ENCODE measurements at places on chromosomes 3 and 15.

DNA sequence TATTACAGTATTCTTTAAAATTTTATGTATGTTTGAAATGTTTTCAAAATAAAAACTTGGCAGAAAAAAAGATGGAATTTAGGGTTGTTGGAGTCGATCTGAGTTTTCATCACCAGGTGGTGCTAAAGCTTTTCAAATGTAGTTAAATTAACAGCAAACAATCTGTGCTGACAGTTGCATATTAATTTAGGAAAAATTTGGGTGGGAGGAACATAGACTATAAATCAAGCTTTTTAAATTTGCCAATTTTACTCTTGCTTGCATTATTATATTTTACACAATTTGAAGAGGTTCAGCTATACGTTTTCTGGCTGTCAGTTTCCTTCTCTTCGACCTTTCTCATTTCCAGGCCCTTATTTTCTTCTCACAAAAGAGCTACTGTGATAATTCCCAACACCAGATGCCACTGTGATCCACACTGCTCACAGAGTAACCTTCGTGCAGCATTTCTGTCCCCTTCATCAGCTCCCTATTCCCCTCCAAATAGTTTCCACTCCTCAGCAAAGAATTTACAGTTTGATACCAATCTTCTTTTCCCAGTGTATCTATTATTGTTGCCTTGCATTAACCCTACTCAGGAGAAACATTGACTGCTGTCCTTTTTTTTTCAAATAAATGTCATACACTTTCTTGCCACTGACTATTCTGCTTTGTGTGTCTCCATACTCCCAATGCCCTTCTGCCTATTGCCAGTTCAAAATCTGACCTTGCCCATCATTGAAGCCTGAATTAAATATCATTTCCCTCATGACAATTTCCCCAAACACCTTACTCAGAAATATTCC is 53.4 kb upstream of the EIF5A2 start:
- DNase-seq: peak; percentile 53

DNA sequence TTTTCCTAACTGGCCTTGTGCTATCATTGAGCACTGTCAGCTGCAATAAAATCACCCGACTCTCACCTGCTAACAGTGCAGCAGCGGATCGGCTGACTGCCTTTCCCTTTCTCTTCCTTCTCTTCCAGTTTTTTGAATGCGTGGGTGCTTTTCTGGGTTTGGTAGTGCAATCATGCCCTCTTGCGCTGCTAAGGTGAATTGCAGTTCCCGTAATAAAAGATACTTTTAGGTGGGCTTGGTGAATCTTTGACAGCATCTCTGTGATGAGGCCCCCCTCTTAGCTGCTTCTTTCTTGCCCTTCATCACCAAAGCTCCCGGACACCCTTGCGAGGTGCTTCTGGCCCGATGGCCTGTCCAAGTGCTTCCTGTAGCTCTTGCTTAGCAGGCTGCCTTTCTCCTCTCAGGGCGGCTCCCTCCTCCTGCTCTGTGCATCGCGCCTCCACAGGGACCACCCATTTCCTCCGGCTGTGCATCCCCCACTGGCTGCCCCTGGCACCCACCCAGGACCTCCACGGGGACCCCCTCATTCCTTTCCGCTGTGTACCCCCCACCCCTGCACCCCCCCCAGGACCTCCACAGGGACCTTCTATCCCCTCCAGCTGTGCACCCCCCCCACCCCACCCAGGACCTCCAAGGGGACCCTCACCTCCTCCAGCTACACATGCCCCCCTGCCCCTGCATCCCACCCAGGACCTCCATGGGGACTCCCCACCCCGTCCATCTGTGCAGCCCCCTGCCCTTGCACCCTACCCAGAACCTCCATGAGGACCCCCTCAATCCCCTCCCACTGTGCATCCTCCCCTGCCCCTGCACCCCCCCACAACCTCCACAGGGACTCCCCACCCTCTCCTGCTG is 50.8 kb upstream of the RPL32 start:
- DNase-seq: no peak

DNA sequence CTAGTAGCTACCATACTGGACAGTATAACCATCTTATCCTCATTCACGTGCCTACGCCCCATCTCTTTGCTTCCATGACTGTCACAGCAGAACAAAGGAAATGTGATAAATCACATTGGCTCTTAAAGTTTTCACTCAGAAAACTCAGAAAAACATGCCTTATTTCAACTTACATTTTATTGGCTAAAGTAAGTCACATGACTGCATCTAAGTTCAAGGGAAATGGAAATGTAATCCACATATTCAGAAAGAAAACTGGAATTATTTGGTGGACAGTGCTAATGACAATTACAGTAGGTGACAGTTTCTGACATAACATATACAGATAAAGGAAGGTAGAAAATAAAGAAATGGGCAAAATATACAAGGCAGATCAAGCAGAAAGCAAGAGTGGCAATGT is 37.4 kb upstream of the VILL start:
- DNase-seq: no peak

DNA sequence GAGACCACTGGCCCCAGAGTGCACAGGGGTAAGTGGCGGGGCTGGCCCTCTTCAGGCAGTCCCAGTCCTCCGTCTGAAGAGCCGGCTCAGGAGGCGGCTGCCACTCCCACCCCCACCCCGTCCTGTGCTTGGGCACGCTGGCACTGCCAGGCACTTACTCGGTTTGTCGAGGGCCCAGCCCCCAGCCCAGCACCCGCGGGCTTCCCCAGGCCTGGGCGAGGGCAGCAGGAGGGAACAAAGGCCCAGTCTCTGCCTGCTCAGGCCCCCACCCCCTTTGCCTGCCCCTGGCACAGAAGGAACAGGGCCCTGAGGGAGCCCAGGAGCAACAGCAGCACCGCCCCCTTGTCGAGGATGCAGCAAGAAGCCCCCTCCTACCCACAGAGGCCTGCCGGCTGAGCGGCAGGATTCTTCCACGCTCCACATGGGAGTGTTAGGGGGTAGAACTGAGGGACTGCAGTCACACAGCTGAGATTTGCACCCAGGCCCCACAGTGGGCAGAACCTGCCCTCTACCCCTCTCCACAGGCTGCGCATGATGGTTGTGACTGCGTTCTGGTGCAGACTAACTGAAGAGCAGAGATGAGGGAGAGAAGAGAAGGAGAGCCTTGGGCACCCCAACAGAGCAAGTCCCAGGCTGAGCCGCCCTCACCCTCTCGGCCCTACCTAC is 8.9 kb downstream of the DUSP7 start:
- DNase-seq: no peak

GRCh38 chr15:85116925-85117646 is 135.4 kb downstream of the PDE8A start:
- no peak for DNase-seq

DNA sequence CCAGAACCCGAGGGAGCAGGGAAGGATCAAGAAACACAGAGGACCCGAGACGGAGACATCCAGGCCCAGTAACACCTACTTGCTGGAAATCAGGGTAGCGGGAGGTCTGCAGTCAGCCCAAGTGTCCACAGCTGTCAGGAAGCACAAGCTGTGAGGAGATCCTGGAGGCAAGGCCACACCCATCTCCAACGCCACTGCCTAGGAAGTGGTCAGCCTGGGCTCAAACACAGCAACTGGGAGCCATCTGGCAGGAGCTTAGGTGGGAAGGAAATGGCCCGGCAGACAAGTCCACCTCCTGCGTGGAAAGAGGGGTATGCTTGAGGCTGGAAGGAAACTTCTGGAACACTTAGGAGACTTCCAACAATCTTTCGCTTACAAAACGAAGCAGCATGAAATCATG is 407.1 kb downstream of the VPS13C start:
- DNase-seq: no peak

- no peak for DNase-seq
Observed at GRCh38 chr3:173652093-173652492, 254.5 kb downstream of the NLGN1 start.

GRCh38 chr3:116444819-116445310 is 422 bp downstream of the LSAMP start:
- peak; percentile 63 for DNase-seq

- peak; percentile 85 for DNase-seq
Observed at GRCh38 chr3:30680789-30681648, 74.6 kb downstream of the TGFBR2 start.

GRCh38 chr3:29282427-29283230 is 1.8 kb downstream of the RBMS3 start:
- no peak for DNase-seq

DNA sequence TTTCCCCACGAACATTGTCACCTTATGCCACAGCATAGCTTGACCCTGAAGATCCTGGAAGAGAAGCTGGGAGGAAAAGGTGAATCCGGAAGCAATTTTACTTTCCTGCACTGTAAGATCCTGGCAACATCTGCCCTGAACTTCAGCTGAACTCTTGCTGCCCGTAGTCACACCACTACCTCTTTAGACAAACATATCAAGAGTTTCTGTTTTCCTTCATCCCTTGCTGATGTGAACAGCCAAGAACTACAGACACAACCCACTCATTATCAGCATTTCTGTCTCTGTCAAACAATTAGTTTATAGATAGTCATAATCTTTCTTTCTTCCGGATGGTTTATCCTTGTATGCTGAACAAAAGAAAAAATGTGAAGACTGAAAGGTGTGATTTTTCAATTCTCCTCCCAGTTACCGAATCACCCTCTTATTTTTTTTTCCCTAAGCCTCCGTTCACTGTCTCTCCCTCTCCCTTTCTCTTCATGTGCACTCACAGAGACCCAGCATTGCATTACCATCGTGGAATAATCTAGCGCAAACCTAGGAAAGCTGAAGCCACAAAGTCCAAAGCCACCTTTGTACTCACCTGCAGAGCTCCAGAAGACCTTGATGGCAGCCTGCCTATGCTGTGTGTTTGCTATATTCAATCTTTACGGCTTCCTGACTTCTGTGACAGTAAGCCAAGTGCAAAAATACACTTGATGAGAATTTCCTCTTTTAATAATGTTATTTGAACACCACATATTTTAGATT is 229.2 kb downstream of the CDIN1 start:
- DNase-seq: no peak

DNA sequence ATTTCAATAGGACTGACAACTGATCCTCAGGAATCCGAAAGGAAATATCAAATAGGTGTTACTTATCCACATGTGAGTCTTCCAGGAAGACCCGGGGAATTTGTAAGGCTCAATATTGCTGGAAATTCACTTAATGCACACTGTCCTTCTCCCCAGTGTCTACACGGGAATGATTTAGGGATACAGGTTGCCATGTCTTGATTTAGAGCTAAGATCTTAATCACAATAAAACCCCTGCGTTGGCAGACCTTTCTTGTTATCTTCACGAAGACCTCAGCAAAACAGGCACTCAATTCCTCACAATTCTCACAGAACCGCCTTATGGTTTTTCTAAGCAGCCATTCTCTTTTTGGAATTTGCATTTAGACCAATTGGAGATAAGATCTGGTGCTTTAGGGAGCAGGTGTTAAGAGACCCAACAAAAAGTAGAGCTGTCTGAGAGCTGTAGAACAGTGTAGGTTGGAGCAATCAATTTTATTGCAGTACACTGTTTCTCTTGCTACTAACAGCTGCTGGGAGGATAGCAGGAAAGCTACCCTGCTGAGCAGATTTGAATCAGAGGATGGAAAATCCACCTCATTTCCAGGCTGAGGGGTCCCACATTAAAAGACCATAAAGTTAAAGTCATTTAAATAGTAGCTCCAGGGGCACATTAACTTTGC is 925.7 kb downstream of the EPHA3 start:
- DNase-seq: no peak

DNA sequence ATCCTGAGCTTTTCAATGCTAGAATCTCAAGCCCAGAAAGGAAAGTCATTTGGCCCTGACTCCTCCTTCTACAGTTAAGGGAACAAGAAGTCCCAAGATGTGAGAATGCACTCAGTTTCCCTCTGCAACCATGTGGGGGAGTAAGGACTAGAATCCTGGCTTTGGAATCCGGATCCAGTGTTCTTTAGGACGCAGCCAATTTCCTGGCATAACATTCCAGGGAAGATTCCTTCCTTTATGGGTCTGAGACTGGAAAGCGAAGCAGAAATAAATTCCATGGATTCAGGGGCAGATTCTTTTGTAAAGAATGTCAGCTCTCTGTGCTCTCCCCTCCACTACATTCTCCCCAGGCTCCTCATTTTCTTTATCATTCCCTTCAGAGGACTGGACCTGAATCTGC is 151.8 kb upstream of the SOX14 start:
- no peak for DNase-seq

GRCh38 chr3:45939341-45939771 is 3.9 kb upstream of the CXCR6 start:
- DNase-seq: no peak

DNA sequence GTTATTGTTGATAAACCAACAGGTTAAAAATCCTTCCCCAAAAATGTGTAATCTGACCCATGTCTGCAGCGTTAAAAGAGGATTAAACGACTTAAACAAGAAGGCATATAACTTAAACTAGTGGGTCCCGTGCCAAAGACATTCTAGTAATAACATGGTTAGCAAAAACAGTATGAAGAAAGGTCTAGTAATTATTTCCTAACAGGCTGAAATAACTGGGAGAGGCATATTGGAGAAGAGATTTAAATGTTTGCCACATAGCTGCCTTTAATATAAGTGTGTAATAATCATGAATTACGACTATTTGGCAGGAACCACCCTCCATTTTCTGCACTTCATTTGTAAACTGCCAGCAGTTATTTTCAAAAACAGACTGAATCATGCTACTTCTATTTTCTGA is 67.7 kb upstream of the CSPG5 start:
- DNase-seq: no peak

- DNase-seq: no peak
Observed at GRCh38 chr3:129723558-129724324, 117.3 kb upstream of the PLXND1 start.

DNA sequence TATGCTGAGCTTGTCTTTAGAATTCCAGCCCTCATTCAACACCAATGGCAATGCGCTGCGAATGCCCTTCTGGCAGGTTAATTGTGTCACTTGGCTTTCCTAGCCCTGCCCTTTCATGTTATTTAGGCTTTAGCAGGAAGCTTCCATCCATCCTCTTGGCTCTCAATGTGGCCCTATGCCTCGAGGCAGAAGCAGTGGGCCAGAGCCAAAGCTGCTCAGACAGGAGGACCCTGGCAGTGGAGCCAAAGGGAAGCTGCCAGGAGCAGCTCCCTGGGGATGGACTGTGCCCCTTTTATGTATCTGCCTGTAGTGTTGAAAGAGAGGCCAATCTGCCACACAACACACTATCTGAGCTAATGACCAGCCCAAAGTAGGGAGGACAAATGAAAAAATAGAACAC is 376.4 kb downstream of the CTNNB1 start:
- DNase-seq: no peak

GRCh38 chr3:106197532-106198194 is 328.9 kb upstream of the CBLB start:
- DNase-seq: no peak

GRCh38 chr3:141454906-141455602 is 31.8 kb upstream of the RASA2 start:
- peak; percentile 75 for DNase-seq

DNA sequence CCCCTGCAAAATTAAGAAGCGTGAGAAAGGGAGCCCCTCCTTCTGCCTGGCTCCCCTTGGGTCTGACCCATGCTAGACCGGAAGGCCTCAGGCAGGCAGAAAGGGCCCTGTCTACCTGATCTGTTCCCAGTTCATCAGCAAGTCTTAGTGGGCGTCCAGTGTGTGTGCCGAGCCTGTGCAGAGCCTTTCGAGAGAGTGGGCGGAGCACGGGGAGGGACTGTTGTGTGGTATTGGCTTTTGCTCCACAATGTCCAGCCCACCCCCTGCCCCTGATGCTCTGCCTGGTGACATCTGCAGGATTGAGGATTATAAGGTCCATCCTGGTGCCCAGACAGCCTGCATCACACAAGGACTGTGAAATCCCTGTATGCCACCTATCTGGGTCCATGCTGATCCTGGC is 82.9 kb downstream of the CHDH start:
- no peak for DNase-seq

Data from kidney (tissue), 22 donors.